ENCODE measurements at places on chromosomes 2 and 18.

- H3K27me3 ChIP-seq: no peaks in the 10 kb centered on the region
- DNase-seq: no peak
- H3K4me3 ChIP-seq: no peak overlapping the region
- no peak overlapping the region for H3K27ac ChIP-seq
- no peaks in the 10 kb centered on the region for H3K36me3 ChIP-seq
- H3K4me1 ChIP-seq: no peaks in the 10 kb centered on the region
These were observed 390.9 kb upstream of the SMIM21 start for GRCh38 chr18:75818383-75818782.

DNA sequence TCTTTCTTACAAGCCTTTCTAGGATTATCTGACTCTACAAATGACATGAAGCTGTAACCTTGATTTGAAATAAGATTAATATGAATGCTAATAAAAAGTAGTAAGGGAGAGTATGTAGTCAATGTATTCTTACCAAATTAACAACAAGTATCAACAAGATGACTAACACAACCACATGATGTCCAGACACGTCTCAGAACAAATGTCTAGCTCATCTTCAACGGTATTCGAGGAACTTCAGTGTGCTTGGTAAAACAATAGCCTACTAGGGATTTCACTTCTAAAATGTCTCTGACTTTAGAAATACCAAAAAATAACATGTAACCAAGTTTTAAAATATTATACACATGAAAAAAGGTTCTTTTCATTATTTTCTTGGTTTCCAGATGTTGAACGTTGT lies 3.4 kb downstream of the HDLBP start:
- H3K27ac ChIP-seq: peak overlapping the region; percentile 75
- no peaks in the 10 kb centered on the region for H3K27me3 ChIP-seq
- no peak for DNase-seq
- H3K36me3 ChIP-seq: no peaks in the 10 kb centered on the region

DNA sequence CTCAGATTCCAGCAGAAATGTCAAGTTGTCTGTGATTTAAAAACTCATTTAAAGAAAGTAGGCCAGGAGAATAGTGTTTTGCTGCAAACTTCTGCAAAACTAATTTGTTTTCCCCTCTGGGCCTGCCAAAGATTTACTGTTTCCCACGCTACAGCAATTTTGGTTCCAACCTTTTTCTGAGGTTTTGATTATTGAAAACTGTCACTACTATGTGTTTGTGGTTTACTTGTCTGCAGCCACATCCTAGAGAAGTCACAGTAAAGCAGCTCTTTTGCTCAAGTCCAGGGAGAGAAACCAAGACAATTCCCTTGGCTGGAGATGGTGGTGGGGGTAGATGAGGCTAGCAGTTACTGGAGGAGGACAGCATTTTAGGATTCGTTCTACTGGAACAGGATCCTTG lies 12.8 kb downstream of the IL1R2 start:
- H3K27me3 ChIP-seq: no peaks in the 10 kb centered on the region
- no peak for DNase-seq
- H3K4me3 ChIP-seq: no peak overlapping the region
- no peaks in the 10 kb centered on the region for H3K36me3 ChIP-seq

- H3K4me1 ChIP-seq: no peaks in the 10 kb centered on the region
- H3K27ac ChIP-seq: no peak overlapping the region
- H3K4me3 ChIP-seq: no peak overlapping the region
- no peaks in the 10 kb centered on the region for H3K27me3 ChIP-seq
- peak; percentile 17 for DNase-seq
These were observed 324.8 kb downstream of the ALK start for GRCh38 chr2:29596584-29596983.

DNA sequence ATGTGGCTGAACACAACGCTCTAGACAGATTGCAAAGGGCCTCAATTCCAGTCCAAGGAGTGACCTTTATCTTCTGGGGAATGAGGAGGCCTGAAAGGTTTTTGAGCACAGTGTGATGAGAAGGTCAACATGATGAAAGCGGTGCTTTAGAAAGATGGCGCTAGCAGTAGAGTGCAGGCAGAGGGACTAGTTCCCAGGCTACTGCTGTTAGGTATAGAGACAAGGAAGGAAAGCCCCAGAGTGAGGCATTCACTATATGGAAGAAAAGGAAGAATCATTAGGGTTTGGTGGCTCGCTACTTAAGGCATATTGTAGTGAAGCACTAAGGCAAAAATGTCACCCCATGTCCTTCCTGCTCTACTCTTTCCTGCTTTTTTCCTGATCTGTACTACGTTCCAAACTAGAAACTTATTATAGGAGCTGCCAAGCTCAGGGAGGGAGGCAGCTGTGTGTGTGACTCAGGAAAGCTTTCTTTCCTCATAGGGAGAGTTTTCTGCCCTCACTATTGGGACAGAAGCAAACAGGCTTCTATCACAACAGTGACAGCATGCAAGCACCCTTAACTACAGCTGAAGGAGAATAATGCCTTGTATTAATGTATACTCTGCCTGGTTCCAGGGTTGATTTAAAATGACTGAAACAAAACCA lies 160.8 kb upstream of the CAVIN2 start:
- DNase-seq: no peak
- no peak overlapping the region for H3K27ac ChIP-seq
- no peaks in the 10 kb centered on the region for H3K36me3 ChIP-seq
- no peak overlapping the region for H3K4me3 ChIP-seq
- H3K27me3 ChIP-seq: no peaks in the 10 kb centered on the region

DNA sequence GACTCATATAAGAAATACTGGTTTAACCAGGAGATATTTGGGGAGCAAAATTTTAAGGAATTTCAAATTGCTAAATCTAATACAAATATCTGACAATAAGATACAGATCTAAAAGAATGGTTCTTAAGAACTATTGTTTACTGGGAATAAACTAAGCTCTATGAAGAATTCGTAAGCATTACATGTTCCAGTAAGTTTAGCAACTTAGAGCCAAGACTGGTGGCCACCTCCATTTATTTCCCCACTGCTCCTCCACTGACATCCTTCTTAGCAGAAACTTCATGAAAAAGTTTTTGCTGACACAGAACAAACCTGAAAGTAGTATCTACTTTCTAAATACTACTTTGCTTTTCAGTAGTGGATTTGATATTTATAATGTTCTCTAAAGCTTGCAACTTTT lies 83.0 kb downstream of the ACSL3 start:
- peaks cover 7% of the 10 kb centered on the region for H3K4me1 ChIP-seq
- DNase-seq: no peak
- H3K4me3 ChIP-seq: no peak overlapping the region
- no peaks in the 10 kb centered on the region for H3K27me3 ChIP-seq
- no peak overlapping the region for H3K27ac ChIP-seq

DNA sequence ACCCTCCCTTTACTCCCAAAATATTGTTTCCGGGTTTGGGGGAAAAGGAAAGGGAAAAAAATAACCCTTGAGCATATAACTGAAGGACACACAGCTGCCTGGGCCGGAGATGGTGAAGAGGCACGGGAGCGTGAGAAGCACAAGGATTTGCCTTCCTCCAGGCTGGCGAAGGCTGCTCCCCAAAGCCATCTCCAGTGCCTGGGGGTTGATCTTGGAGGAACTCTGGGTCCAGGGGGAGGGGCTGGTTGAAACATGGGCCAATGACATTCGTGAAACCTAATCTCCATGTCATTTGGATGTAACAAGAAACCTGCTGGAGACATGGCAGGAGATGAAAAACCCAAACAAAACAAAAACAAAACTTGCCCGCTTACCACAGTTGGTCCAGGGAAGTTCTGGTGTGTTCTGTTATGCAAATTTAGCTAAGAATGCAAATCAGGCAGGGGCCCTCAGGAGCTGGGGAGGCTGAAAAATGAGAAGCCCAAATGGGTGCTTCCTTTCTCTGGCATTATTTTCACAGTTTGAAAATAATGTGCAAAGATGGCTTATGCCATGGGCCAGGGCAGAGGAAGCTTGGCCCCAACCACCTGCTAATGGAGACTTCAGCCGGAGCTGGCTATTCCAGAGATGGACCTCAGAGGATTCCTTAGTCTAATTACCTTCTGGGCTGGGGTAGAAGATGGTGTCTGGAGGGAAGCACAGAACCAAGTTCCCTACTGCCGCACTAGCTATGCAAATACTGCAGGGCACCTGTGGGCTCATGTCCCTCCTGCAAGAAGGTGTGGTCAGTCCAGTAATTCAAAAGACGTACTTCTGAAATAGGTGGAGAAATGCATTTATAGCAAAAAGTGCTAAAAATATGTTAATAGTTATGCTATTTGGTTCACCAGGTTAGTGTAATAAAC lies 180.9 kb downstream of the BCL2 start:
- peak overlapping the region; percentile 65 for H3K4me3 ChIP-seq
- peak overlapping the region; percentile 96 for H3K27ac ChIP-seq
- no peaks in the 10 kb centered on the region for H3K27me3 ChIP-seq
- H3K4me1 ChIP-seq: peaks cover 72% of the 10 kb centered on the region
- no peaks in the 10 kb centered on the region for H3K36me3 ChIP-seq
- DNase-seq: peak; percentile 94

DNA sequence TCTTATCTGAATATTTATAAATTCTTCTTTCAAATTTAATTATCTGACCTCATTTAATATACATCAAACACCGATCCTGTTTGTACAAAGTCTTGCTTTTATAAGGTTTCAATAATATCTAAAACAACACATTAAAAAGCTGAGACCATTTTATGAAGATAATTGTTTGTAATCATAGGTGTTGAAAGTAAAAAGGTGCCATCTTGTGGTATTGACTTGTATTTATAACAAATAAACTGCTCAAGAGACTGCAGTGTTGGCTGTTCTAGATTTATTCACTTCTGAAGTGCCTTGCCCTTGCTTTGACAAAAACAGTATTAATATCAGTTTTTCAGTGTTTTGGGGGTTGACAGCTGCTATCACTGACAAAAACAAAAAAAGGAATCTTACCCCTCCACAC lies 286.8 kb upstream of the HNMT start:
- H3K4me1 ChIP-seq: no peaks in the 10 kb centered on the region
- no peaks in the 10 kb centered on the region for H3K27me3 ChIP-seq
- no peak for DNase-seq
- H3K27ac ChIP-seq: no peak overlapping the region
- H3K4me3 ChIP-seq: no peak overlapping the region

DNA sequence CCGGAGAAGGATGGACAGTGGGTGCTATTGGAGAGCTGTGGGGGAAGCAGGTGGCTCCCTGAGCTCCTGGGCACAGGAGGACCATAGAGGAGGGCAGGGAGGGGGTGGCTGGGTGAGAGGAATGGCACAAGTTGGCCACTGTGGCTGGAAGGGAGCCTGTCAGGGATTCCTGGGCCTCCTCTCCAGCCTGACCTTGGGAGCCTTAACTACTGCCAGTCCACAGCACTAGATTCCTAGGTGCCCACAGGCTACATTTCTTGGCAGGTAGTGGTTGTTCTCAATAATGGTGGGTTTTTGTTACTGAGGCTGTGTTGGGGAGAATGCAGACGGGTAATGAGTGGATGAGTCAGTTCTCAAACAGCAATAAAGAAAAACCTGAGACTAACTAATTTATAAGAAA lies 26.0 kb downstream of the EFHD1 start:
- no peak overlapping the region for H3K4me3 ChIP-seq
- H3K36me3 ChIP-seq: no peaks in the 10 kb centered on the region
- H3K4me1 ChIP-seq: no peaks in the 10 kb centered on the region
- no peak for DNase-seq
- H3K27me3 ChIP-seq: no peaks in the 10 kb centered on the region
- no peak overlapping the region for H3K27ac ChIP-seq

- H3K36me3 ChIP-seq: no peaks in the 10 kb centered on the region
- H3K4me3 ChIP-seq: no peak overlapping the region
- no peaks in the 10 kb centered on the region for H3K27me3 ChIP-seq
- no peak overlapping the region for H3K27ac ChIP-seq
- H3K4me1 ChIP-seq: no peaks in the 10 kb centered on the region
These were observed 22.4 kb downstream of the MOGAT1 start for GRCh38 chr2:222693837-222694236.

DNA sequence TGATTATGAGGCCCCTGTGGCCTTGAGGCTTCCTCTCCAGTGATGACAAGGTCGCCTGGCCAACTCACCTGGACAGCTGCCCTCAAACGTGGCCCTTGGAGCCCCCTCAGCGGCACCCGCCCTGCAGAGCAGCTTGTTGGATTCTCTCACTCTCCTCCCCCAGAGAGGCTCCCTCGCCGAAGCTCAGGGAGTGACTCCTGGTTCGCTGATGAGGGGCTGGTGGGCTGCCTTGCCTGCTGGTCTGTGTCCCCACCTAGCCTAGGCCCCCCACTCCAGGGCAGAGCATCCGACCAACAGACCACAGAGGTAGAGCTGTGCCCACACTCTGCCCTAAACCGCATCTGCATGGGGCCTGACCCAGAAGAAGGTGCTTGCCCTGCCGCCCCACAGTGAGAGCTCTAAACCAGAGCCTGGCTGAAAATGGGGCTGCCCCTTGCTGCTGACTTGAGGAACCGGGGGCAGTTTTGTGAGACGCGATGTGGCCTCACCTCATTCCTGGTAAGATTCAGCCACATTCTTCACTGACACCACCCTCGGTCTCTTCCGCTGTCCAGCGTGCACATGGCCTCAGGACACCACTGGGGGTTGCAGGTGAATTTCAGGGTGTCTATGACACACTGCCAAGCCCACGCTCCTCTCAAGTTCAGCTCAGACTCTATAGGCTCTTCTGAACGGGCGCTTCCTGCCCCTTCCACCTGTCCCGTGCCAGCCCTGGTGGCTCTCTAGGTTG lies 131.6 kb downstream of the CABLES1 start:
- no peak for DNase-seq
- H3K27ac ChIP-seq: peak overlapping the region; percentile 37
- H3K4me3 ChIP-seq: no peak overlapping the region
- H3K27me3 ChIP-seq: no peaks in the 10 kb centered on the region
- no peaks in the 10 kb centered on the region for H3K36me3 ChIP-seq
- H3K4me1 ChIP-seq: peaks cover 14% of the 10 kb centered on the region

DNA sequence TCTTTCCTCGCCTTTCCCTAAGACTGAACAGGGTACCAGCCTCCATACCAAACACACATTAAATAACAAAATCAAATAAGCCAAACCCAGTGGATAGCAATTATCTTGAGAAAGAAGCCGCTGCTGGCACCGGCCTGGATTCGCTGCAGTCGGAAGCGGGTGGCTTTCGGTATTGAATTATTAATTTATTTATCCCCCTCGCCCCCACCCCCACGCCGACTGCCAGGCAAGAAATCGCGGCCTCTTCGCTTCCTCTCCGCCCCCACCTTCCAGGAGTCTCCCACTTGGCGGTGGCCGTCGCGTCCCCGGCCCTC lies 370 bp upstream of the ZNF804A start:
- peaks cover 5% of the 10 kb centered on the region for H3K27me3 ChIP-seq
- H3K4me3 ChIP-seq: peak overlapping the region; percentile 53
- no peak overlapping the region for H3K27ac ChIP-seq
- no peaks in the 10 kb centered on the region for H3K36me3 ChIP-seq

GRCh38 chr2:85772019-85772745 lies 18.4 kb downstream of the ATOH8 start:
- DNase-seq: no peak
- no peak overlapping the region for H3K27ac ChIP-seq
- no peaks in the 10 kb centered on the region for H3K4me1 ChIP-seq

- no peaks in the 10 kb centered on the region for H3K4me1 ChIP-seq
- no peaks in the 10 kb centered on the region for H3K36me3 ChIP-seq
- no peak overlapping the region for H3K27ac ChIP-seq
- no peak overlapping the region for H3K4me3 ChIP-seq
- peaks cover 6% of the 10 kb centered on the region for H3K27me3 ChIP-seq
- DNase-seq: no peak
These were observed 2.4 kb upstream of the KCNF1 start for GRCh38 chr2:10909050-10909995.

- no peak for DNase-seq
- H3K27me3 ChIP-seq: no peaks in the 10 kb centered on the region
- no peak overlapping the region for H3K4me3 ChIP-seq
- no peak overlapping the region for H3K27ac ChIP-seq
- H3K36me3 ChIP-seq: no peaks in the 10 kb centered on the region
- no peaks in the 10 kb centered on the region for H3K4me1 ChIP-seq
These were observed 104.5 kb upstream of the CELF4 start for GRCh38 chr18:37669991-37670534.

Data from GM12878 (cell line).